ENCODE measurements at places on chromosomes 3 and 15.

- DNase-seq = no peak
Measured at GRCh38 chr3:141302364-141303141, 65.8 kb upstream of the ZBTB38 start.

GRCh38 chr3:41202834-41203345 is 3.6 kb downstream of the CTNNB1 start:
- DNase-seq = no peak

- no peak for DNase-seq
Measured at GRCh38 chr3:42839616-42840015, 30.4 kb downstream of the ACKR2 start.

DNA sequence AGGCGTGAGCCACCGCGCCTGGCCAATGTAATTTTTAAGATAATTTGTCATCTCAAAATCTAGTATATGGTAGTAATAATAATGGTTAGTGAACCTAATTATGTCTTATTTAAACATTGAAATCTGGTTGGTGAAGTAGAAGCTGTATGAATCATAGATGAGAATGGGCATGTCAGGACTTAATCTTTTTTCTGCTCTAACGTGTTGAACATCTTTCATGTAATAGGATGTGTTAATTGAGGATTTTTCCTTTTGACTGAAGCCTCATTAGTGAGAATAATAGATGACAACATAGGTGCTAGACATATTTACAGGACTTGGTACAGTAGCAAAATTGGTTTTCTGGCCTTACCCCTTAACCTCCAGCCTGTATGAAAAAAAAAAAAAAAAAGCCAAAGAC is 835.6 kb downstream of the IGSF11 start:
- DNase-seq = no peak

DNA sequence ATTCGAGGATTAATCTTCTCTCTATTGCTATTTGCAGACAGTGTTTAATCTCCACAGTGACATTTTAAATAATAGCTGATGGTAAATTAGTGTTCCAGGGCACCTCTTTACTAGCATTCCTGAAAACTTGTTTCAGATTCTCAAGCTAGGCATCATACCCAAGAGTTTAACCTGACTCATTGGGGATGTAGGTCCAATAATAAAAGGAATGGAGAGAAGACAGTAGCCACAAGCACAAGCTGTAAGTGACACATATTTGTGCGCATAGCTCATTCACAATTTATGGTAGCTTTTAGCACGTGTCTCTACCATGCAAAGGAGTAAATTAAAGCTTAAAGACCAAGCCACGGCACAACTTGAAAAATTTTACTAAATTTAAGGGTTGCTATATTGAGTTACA is 171.3 kb upstream of the FAM3D start:
- DNase-seq = no peak

DNA sequence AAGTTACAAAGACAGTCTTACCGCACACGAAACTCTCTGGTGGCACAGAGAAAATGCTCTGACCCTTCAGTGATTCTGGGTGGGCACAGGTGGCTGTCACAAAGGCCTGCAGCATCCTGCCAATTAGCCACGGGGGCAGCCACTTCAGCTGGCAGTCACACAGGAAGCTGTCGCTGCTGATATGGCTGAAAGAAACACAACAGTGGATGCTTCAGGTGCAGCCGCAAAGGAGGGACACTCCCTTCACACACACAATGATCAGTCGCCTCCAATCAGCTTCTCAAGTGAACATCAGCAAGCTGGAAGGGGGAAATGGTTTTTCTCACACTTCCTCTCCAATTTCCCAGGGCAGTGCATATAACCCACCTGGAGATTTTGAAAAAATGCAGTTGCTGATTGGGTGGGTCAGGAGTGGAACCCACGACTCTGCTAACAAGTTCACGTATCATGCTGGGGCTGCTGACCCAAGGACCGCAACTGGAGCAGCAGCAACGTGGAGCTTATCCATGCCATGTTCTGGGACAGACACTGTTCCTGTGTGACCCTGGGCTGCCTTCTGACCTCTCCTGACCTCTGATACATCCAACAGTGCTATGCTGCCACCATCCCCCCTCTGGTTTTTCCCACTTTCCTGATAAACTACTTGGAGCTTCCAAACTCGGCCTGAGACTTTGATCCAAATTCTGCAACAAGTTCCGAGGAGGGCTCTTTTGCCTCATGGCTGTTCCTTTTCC is 106.6 kb downstream of the LRIG1 start:
- peak; percentile 38 for DNase-seq

DNA sequence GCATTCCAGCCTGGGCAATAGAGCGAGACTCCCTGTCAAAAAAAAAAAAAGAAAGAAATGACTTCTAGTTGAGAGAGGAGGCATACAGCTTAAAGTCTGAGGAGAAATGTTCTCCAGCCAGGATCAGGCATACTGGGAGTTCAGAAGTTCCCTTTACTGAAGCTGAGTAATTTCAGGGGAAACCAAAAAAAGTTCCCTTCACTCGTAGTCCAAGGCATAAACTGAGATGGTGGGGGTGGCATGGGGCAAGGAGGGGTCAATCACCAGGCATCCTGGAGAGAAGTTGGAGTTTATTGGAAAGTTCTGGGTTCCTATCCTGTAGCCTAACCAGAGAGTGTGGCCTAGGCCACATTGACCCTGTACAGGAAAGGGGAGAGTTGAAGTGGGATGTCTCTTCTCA is 5.9 kb downstream of the GPX1 start:
- DNase-seq = no peak
